ENCODE measurements at places on chromosomes 2 and 18.

GRCh38 chr18:7545734-7546133 lies 21.4 kb upstream of the PTPRM start:
- DNase-seq: no peak

GRCh38 chr2:105790461-105791149 lies 45.9 kb downstream of the NCK2 start:
- DNase-seq: peak; percentile 54

DNA sequence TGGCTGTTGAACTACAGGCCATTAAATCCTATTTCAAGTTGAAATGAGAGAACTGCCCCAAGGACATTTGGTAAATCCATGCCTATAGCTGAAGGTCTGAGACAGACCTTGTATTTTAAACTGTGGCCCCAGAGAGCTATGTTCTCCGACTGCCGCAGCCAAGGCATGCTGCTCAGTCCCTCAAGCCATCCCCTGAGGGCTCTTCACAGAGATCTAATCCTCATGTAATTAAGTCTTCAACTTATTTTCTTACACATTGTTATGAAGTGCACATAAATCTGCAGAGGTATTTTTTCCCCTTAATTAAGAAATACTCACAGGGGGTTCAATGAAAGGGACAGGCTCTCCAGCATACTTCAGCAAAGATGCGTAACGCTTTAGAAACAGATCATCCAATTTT lies 50.6 kb downstream of the ABCG8 start:
- no peak for DNase-seq

- no peak for DNase-seq
Measured at GRCh38 chr2:45305599-45305998, 296.3 kb upstream of the SIX2 start.

DNA sequence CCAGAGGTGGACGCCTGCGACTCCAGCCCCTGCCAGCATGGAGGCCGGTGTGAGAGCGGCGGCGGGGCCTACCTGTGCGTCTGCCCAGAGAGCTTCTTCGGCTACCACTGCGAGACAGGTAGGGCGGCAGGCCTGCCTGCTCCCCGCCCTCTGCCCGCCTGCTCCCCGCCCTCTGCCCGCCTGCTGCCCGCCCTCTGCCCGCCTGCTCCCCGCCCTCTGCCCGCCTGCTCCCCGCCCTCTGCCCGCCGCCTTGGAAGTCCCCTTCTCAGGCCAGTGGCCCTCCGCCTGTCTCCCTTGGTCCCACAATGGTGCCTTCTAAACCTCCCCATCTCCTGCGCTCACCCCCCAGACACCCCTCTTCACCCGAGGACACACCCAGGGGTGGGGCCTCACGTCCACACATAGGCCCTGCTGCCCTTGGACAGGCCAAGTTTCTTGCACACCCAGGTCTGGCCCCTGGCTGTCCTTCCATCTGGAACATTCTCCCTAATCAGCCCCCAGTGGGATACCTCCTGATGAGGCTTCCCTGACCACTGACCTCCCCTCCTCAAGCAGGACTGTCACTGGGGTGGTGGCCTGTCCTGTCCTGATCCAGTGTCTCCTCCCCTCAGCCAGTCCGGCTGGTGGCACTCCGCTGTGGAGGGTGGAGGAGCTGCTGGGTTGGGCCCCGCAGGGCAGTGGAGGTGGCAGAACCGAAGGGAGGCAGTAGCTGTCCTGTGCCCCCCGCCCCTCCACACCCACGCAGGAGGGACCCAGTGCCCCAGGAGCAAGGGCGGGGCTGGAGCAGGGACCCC lies 37.9 kb downstream of the MTERF4 start:
- DNase-seq: peak; percentile 79

- DNase-seq: no peak
Measured at GRCh38 chr2:62362561-62362960, 143.4 kb downstream of the TMEM17 start.

DNA sequence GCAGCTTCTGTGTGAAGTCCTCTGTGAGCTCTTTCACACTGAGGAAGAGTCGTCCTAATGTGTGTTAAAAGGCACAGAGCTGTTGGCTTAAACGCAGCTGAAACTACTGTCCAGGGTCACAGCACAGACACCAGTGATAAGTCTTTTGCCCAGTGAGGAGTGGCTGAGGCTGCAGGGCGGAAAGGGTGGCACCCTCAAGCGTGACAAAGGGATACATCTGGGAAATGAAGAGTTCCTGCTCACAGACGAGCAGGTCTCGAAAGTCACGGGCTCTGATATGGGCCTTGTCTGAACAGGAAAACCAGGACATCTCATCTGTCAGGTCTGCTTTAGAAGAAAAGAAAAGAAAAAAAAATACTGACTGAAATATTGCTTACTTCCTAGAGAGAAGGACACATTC lies 36.5 kb downstream of the TGIF1 start:
- no peak for DNase-seq

- DNase-seq: no peak
Measured at GRCh38 chr2:174778085-174778981, 14.1 kb upstream of the CHRNA1 start.

DNA sequence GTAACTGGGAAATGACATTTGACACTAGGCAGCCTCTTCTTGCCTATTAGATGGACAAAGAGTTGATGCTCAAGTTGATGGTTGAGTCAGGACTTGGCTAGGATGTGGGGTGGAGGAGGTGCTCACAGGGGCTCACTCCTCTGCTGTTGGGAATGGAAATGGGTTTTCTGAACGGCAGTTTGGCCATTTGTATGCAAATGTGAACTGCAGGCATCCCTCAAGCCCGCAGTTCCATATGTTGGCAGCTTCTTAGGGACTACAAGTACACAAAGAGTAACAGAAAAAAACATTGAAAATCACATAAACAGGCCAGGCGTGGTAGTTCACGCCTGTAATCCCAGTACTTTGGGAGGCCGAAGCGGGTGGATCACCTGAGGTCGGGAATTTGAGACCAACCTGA lies 80.8 kb downstream of the INPP5D start:
- DNase-seq: no peak

- DNase-seq: no peak
Measured at GRCh38 chr2:175626796-175627195, 375.3 kb downstream of the LNPK start.

DNA sequence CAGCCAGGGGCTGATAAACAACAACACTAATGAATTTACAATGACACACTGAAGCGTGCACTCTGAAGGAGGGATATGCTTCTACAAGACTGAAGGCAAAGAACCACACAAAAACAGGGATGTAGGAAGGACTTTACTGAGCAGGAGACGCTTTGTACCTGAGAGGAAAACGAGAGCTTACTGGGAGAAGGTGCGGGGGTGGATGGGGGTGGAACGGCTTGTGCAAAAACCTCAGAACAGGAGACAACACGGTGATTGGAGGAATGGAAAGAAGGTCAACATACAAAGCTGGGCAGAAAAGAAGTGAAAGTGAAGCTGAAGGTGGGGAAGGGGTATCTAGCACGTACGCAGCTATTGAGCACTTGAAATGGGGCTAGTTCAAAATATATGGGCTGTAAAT lies 93.1 kb downstream of the SLC8A1 start:
- no peak for DNase-seq

GRCh38 chr18:79690071-79690470 lies 10.5 kb downstream of the CTDP1 start:
- DNase-seq: no peak

- DNase-seq: no peak
Measured at GRCh38 chr2:172248381-172248780, 145.7 kb upstream of the DLX2 start.

GRCh38 chr2:195003881-195004471 lies 653.0 kb upstream of the SLC39A10 start:
- DNase-seq: no peak

DNA sequence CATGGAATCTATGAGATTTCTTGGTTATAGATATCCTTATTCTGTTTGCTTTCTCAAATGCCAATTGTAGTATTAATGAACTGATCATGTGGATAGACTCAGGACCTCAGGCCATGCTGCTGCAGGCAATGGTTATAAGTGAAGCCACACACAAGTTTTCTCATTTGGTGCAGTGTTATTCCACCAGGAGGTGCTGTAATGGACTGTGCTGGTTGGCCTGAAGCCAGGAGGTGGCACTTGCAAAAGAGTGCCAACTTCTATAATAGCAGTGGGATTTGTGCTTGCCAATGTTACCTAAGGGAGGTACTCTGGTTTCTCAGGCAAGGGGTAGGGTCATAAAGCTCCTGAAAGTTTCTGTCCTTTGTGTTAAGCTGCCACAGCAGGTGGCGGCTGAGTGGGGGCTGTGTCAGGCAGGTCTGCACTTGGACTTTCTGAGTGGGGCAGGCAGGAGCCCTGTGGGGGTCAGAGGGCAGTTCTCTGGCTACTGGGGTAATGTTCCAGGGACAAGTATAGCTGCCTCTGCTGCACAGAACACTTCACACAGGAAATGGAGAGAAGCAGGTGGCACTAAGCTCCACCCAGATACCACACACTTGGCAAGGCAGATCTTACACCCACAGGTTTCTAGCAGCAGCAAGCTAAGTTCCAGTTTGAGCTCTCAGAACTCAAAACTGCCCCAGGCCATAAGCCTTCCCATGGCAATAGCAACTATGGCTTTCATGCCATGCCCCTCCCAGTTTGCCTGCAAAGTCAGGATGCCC lies 352.6 kb upstream of the CWC22 start:
- peak; percentile 82 for DNase-seq

GRCh38 chr18:48045744-48046143 lies 115.3 kb upstream of the SMAD2 start:
- no peak for DNase-seq

- DNase-seq: no peak
Measured at GRCh38 chr2:225072444-225072843, 30.2 kb upstream of the DOCK10 start.

- no peak for DNase-seq
Measured at GRCh38 chr2:64516651-64517510, 7.2 kb upstream of the AFTPH start.

- no peak for DNase-seq
Measured at GRCh38 chr18:28786926-28787325, 610.0 kb upstream of the CDH2 start.

GRCh38 chr2:23241121-23241520 lies 143.9 kb upstream of the KLHL29 start:
- DNase-seq: no peak

DNA sequence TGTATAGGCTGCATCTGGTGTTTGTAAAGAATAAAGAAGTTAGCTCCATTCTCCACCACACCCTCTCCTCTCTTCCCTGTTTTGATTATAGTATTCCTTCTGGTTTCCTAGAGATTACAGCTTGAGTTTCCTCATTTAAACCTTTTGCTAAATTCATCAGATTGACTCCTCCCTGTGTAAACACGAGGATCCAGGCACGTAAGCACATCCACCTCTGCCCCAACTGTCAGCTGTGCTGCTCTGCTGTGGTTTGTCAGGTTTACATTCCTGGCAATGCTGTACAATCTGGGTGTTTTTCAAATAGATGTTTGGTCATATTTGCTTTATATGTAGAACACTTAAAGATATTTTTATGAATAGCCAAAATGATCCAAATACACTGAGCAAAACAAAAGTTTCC lies 302.8 kb downstream of the PTGR3 start:
- peak; percentile 74 for DNase-seq

GRCh38 chr2:191676790-191677645 lies 918 bp upstream of the NABP1 start:
- peak; percentile 65 for DNase-seq

DNA sequence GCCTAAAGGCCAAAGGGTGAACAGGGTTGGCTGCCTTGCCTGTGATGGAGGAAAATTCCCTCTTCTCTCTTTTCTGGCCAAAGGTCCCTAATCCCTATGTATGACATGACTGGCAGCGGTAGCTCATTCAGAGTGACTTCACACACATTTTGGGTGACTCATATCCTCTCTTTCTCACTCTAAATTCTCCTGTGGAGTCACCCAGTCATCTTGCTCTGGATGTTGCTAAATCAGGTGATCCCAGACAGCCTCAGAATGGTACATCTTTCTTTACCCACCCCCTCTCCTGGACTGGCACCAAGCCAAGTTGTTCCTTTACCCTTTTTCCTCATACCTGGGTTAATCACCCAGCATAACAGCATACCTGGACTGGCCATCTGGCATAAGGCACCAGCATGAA lies 77.2 kb downstream of the NEURL3 start:
- DNase-seq: no peak

GRCh38 chr2:159922563-159922962 lies 124.6 kb upstream of the CD302 start:
- DNase-seq: no peak

DNA sequence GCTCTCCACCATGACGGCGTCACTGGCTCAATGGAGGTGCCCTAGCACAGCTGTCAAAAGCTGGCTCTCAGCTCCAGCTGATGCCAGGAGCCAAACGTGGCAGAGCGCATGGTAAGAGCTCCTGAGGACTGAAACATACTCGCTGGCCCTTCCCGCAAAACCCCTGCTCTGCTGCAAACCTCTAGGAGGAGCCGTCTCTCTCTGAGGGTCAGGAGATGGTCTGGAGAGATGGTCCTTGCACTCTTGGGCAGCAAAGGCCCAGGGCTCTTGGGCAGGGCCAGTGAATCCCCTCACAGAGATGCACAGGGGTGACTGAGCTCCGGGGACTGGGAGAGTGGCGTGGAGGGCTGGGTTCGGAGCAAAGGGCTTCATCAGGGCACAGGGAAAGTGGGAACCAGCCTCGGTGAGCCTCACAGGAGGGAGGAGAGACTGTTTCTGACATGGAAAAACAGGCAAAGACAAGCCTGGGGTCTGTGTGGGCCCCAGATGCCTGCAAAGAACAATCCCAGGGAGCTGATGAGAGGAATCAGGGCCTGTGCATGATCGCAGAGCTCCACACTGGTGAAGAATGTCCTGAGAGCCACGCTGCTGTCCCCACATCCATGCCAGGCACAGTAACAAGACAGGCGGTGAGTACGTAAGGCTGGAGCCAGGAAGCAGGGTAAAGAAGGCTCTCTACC lies 17.2 kb downstream of the SNORC start:
- no peak for DNase-seq

DNA sequence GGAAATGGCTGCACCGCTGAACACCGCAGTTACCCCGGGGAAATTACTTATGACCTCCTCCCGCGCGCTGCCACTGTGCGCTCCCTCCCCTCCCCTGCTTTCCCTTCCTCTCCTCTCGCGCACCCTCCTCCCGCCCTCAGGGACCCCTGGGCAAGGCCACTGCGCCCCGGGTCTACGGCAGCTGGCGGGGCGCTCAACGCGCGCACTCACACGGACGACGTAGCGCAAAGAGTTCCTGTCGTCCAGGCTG lies 7.9 kb downstream of the ALPP start:
- DNase-seq: no peak

DNA sequence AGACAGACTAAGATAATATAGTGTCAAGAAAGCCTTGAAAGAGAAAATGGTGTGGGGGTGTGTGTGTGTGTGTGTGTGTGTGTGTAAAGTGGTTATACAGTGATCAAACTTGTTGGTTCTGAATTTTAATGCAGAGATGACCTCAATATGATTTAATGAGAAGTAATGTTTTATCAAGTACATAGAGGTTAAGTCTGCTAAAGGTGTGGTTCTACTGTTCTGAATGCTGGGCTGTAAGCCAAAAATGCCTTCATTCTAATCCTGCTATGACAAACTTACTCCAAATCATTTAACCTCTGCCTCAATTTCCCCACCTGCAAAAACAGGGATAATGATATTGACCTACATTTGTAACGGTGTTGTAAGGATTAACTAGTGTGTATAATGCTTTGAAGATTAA lies 87.9 kb downstream of the WDPCP start:
- no peak for DNase-seq

GRCh38 chr2:9474361-9475057 lies at the start of gene IAH1:
IAH1 (plus strand) TSS chr2:9474551; CDS start chr2:9474567, 16 bp downstream.
- DNase-seq: peak; percentile 29

GRCh38 chr2:171785450-171785849 lies 98.2 kb downstream of the DYNC1I2 start:
- DNase-seq: no peak

Measured in NCI-H510A treated with DMSO at 0.1 percent for 48 hours (cell line).